Activated gamma-delta T cell (primary cell): ENCODE measurements at places on chromosomes 12 and 14.

DNA sequence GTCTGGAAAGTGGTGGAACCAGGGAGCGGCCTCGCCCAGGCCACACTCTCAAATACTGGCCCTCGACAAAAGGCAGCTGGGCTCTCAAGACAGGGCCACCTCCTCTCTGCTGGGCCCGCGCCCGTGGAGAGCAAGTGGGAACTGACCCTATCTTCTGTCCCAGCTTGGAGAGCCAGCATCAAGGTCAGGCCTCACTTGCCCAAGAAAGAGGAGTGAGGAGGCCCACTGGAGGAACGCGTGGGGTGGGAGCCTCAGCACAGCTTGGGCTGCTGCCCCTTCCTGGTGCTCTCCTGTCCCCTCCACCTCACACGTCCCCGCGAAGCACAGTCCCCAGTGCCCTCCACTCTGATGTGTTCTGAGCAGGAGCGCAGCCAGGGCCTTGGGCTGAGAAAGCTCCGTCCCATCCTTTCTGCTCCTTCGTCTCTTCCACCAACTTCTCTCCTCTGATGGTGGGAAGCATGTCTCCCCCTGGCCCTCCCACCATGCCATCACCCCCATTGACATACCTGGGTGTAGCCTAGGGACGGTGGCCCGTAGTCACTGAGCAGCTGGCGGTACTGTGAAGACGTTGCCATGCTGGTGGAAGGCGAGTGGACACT, 4.9 kb downstream of the CDK2AP1 start:
- no peak for DNase-seq

DNA sequence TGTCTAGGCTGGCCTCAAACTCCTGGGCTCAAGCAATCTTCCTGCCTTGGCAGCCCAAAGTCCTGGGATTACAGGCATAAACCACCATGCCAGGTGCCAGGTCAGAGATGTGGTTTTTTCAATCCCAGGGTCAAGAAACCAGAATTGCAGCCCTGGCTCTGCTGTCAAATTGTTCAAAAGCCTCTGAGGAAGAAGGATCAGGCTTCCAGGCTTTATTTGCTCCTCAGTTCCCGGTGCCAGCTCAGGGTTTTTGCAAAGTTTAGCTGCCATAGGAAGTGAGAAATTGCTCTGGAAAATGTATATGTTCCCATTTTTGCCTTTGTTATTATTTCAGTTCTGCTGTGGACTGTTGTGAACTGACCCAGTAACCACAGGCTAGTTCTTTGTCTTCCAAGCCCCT, 28.7 kb downstream of the WNT5B start:
- no peak for DNase-seq

- no peak for DNase-seq
Measured at GRCh38 chr14:23130871-23131270, 11.8 kb upstream of the CEBPE start.

GRCh38 chr12:104213952-104214351, 1.6 kb upstream of the TXNRD1 start:
- no peak for DNase-seq

DNA sequence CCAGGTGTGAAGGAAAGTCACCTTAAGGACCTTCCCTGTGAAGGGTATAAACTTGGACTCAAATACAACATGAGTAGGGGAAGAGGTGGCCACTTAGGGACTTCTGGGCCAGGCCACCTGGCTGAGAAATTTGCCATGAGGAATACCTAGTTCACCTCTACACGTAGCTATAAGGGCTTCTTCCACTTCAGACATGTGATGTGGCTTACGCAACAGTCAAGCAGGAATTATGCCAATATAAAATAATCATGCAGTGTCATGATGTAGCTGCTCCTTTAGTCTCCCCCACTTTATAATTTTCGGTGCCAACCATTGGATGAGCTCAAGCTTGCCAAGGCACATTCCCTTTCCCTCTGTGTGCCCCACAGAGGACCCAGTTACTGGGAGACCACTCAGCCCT, 166.6 kb upstream of the BCL2L14 start:
- no peak for DNase-seq

DNA sequence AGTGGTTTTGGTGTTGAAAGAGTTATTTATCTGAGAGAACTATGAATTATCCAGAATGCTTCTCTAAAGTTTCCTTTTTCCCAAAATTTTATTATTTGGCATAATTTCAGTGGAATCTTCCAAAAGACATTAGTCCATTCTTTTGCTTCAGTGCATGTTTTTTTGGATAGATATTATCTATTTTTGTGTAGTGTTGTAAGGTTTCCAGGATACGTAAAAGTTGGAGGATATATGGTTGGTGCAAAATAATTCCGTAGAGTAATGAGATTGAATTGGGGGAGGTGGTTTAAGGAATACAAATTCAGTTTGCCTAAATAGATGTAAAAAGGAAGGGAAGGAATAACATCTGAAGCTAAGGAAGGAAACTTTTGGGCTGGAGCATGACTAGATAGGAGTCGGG, 186.6 kb downstream of the RGS6 start:
- no peak for DNase-seq

DNA sequence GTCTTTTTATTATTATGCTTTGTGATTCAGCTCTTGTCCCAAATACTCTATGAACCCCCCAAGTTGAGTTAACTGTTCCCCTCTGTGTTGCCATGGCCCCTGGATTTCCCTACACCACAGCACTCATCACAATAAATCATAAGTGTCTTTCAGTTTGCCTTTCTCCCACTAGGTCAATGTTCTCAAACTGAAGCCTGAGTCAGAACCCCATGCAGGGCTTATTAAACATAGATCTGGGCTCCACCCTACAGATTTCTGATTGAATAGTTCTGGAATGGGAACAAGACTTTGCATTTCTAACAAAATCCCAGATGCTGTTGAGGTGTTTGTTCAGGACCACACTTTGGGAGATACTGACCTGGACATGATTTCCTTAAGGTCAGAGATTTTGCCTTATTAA, 199.4 kb downstream of the TBX5 start:
- no peak for DNase-seq

DNA sequence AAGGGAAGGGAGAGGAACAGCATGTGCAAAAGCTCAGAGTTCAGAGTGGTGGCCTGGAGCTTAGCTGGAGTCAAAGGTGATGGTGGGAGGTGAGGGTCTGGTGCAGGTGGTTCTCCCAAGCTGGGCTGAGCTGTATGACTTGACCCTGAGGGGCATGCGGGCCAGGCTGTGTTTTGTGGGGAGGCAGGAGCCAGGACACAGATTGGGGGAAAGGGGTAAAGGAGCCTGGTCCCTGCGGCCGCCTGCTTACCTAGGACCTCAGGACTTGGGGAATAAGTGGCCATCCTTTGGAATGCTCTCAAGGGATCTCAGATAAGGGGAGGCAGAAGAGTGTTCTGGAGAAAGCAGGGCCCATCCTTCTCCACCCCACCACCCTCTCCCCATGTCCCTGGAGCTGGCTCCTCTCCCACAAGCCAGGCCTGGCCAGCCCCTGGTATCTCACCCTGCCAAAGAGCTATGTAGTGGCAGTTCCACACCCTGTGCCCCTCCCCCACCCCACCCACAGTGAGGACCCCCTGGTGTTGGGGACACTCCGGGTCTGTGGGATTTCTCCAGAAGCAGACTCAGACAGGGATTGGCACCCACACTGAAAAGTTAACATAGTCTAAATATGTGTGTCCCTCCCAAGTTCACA, 19.9 kb upstream of the CEP170B start:
- DNase-seq = no peak

DNA sequence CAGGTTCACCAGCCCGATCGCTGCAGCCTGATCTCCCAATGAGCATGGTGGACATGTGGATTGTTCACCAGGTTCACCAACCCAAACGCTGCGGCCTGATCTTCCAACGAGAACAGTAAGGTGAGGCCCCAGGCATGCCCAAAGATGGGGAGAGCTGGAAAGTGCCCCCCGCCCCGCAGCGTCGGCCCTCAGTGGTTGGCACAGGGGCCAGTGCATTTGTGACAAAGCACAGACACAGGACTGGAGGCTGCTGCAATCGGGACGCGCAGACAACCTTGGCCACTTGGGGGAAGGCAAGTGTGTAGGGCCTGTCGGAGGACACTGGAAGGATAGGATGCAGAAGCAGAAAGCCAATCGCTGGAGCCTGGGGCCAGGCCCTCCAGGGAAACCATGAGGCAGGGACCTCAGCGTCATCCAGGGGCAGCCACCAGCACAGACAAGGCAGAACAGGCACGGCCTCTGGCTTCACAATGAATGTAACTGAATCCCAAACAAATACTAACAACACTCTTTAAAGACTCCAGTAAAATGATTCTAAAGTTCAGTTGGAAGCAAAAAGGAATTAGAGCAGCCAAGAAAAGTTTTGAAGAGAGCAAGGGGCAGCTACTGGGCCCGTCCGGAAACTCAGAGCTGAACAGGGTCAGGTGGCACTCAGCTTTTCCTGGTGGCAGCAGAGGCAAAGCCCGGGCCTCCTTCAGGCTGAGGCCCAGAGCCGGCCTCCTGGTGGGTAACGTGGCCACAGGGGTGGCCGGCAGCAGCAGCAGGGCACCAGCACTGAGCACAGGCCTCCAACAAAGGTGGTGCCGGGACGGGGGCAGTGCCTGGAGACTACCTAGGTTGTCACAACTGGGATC, 13.3 kb downstream of the BRF1 start:
- no peak for DNase-seq

DNA sequence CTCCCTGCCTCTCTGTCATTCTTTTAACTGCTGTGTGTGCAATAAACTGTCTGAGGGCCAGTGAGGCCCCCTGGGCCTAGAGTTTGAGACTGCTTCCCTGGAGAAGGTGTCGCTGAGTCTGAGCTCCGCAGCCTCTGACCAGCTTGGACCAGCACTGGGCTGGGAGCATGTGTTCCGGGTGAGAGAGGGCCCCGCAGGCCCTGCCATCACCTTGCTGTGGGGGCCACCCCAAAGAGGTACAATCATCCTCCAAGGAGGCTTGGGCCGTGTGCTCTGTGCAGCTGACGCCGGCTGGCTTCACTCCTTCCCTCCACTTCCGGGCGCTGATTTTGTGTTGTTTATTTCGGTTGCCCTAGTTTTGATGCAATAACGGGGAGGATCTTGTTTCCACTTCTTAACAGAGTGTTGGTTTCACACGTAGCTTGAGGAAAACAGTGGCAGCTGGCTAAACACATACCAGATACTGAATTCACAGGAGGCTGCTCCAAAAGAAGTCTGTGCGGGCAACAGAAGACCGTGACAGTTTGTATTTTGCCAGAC, 121.6 kb downstream of the TMEM132C start:
- DNase-seq = no peak

DNA sequence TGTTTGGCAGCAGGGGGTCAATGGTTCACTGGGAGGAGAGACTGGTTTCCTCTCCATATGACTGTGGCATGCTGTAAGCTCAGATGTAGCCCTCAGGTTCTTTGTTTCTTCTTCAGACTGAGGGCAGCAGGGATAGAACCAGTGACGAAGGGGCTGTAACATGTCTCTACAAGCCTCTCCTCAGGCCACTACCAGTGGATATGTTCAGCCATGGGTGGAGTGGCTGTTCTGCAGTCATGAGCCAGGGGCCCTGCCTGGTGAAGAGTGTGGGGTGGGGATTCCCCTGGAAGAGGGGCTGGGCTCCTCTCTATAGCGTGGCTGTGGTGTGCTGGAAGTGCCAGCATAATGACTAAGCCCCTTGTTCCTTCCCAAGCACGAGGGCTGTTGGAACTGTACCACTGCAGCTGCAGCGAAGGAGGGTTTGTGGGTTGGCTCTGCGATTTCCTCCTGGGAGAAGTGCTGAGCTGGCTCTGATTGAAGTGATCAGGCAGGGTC, 55.8 kb downstream of the CMAS start:
- DNase-seq = no peak

DNA sequence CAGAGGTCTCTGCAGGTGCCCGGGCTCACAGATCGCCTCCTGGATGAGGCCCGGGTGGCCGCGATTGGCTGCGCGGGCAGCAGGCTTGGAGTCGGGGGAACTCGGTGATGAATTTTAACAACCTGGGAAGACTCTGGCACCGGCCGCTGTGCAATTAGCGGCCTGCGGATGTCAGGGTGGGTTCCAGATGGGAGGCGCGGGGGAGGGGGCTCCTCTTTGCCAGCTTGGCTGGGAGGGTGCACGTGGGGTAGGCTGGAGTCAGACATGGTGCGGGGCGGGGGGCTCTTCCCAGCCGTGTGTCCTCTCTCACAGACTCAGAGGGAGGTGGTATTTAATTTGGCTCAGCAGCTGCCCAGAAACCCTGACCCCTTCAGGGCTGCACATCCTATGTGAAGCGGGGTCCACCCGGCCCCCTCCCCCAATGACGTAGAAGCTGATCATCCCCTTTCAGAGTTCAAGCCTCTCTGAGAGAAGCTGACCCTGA, 81.4 kb downstream of the KIF26A start:
- no peak for DNase-seq

- DNase-seq = no peak
Measured at GRCh38 chr14:41604721-41605531, 1.8 kb upstream of the LRFN5 start.

DNA sequence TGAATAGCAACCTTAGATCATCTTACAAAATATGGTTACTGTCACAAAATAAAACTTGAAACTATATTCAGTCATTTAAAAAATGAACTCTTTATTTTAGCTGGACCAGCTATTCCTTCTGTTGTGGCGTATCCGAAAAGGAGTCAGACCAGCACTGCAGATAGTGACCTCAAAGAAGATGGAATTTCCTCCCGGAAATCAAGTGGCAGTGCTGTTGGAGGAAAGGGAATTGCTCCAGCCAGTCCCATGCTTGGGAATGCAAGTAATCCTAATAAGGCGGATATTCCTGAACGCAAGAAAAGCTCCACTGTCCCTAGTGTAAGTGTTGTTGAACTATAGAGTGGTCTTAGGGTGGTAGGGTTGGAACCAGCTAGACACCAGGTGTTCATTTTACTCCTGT, 47.7 kb downstream of the CKB start:
- no peak for DNase-seq

- DNase-seq = no peak
Measured at GRCh38 chr12:27343255-27344000, 10.8 kb downstream of the BMAL2 start.

GRCh38 chr14:35414365-35414764, 9.8 kb upstream of the NFKBIA start:
- no peak for DNase-seq

DNA sequence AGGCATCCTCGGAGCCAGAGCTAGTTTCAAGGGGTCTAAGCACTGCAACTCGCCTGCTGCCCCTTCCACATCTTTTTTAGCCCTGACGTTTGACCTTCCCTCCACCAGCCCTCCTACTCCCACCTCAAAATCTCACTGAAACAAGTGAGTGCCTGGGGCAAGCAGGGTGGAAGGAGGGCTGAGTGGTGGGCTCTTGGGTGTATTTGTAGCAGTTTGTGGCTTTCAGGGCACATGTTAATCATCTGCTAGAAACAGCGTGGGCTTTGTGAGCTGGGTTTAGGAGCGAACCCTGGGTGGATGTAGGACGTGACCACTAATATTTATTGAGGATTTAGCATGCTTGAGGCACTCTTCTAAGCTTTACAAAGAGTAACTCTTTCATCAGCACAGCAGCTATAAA, 390.3 kb downstream of the GRIN2B start:
- DNase-seq = no peak

- DNase-seq = no peak
Measured at GRCh38 chr12:46230306-46230705, 38.5 kb downstream of the SLC38A1 start.

GRCh38 chr14:77242752-77243151, 28.3 kb downstream of the NGB start:
- no peak for DNase-seq
